ENCODE measurements at places on chromosomes 2 and 18.

- no peak for DNase-seq
Measured at GRCh38 chr2:154570501-154570900, 128.0 kb upstream of the KCNJ3 start.

GRCh38 chr2:203427061-203427460, 98.9 kb downstream of the ABI2 start:
- no peak for DNase-seq

- DNase-seq, result no peak
Measured at GRCh38 chr2:104523921-104524320, 330.0 kb upstream of the POU3F3 start.

GRCh38 chr2:96874198-96874831, 4.4 kb upstream of the SEMA4C start:
- DNase-seq, result no peak

- no peak for DNase-seq
Measured at GRCh38 chr18:79486356-79487182, 90.8 kb downstream of the NFATC1 start.

DNA sequence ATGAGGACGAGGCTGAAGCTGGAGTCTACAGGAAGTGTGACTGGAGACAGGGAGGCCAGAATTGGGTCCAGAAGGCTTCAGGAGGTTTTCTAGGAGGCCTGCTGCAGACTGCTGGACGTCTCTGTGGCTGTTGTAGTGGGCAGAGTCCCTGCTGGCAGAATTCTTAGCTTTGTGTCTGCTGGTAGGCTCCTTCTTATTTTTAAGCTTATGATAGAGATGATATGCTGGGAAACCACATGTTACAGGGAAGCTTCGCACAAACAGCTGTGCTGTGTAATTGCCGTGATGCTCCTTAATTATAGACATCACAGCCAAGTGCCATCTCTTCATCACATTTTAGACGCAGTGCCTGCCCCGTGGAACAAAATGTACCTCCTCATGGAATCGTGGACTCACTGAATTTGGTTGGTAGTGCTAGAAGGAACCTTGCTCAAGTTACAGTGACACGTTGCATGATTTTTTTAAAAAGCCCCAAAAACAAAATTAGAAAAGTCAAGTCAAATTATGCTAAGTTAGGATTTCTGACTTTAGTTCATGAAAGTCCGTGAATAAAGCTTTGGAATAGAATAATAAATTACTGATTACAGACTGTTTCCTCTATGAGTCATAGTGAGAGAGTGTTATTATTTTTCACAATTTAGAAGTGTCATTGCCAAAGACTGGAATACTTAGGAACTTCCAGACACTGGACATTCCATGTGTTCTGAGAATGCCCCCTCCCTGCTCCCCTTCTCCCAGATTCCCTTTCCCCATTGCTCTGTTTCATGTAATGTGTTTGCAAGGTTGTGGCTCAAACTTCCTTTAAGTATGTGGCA, 144.1 kb downstream of the FHOD3 start:
- no peak for DNase-seq

Measured in iPS DF 6.9 (cell line).